ENCODE measurements at places on chromosomes 5 and 9.

DNA sequence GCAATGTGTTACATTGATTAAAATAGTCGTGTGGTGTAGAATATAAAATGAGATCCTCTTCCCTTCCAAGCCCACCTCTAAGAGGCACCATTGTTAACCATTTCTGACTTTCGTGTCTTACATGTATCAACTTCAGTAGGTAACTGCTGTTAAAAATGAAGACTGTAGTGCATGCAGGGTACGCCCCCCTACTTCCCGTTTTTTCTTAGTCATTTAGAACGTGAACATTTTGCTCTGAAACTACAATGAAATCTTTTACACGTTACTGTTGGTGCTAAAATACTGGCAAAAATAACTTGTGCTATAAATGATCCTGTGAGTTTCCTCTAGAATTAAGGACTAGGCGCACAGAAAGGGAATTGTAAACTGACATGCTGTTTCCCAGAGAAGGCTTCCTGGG, 41.5 kb downstream of the WNK2 start:
- DNase-seq = no peak

- no peak for DNase-seq
Measured at GRCh38 chr5:17005107-17005828, 69.2 kb upstream of the MYO10 start.

DNA sequence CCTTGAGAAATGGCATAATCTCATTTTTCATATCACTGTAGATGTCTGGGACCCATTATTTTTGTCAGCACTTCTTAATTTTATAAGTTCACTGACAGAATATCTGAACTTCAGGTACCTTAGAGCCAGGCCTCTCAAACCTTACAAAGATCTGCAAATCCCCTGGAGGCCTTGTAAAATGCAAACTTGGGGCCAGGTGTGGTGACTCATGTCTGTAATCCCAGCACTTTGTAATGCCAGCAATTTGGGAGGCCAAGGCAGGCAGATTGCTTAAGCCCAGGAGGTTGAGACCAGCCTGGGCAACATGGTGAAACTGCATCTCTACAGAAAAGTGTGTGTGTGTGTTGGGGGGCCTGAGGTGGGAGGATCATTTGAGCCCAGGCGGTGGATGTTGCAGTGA, 30.8 kb downstream of the RASGRF2 start:
- no peak for DNase-seq

GRCh38 chr5:136766456-136766855, 401.1 kb upstream of the TRPC7 start:
- DNase-seq = no peak

All from CD14-positive monocyte (primary cell).